Globus pallidus (tissue), 1 donor: ENCODE measurements at places on chromosomes 13 and 19.

DNA sequence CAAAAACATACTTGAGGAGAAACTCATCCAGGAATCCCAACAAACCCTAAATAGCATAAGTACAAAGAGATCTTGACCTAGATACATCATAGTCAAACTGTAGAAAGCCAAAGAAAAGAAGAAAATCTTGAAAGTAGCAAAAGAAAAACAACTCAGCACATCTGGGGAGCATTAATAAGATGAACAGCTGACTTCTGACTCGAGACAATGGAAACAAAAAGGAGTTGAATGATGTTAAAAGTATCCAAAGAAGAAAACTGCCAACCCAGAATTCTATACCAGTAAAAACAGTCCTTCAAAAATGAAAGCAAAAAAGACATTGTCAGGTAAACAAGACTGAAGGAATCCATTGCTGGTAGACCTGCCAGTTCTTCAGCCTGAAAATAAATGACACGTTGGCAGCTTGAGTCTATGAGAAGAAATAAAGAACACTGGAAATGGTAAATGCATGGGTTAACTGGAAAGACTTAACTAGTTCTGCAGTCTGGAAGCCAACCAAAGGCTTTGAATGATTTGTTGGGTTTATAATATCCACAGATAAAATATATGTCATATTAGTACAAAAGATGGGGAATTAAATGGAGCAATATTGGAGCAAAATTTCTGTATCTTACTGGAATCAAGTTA is 46.8 kb downstream of the TSSK6 start:
- no peak for DNase-seq

DNA sequence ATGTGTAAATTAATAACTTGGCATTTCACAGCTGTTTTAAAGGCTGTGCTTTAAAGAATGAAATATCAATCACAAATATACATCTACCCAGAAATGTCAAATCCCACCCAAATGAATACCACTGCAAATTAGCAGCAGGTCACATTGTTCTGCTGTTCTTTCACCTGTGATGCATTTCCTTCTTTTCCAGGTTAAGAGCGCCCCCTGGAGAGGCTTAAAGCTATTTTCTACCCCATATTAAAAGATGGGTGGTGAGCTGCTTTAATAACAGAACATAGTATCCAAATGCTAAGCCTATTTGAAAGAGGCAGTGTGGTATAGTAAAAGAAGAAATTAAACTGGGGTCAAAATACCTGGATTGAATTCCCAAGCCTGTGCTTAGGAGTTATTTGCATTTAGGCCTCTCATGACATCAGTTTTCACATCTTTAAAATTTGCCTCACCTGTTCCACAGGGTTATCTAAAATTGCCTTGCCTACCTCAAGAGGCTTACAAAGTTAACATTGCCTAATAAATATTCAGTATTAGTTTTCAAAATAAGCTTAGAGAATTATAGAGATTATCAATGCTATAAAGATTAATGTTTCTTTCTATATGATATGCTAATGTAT is 396.9 kb upstream of the SLITRK5 start:
- DNase-seq: peak; percentile 5

DNA sequence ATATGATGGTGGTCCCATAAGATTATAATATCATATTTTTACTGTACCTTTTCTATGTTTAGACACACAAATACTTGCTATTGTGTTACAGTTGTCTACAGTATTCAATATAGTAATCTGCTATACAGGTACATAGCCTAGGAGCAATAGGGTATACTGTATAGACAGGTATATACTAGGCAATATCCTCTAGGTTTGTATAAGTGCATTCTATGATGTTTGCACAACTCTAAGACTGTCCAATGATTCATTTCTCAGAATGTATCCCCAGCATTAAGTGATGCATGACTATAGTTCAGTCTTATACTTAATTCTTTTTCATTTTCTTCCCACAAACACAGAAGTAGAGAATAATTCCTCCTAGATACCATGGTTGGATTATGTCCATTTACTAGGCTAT is 383.3 kb downstream of the DACH1 start:
- DNase-seq: no peak

DNA sequence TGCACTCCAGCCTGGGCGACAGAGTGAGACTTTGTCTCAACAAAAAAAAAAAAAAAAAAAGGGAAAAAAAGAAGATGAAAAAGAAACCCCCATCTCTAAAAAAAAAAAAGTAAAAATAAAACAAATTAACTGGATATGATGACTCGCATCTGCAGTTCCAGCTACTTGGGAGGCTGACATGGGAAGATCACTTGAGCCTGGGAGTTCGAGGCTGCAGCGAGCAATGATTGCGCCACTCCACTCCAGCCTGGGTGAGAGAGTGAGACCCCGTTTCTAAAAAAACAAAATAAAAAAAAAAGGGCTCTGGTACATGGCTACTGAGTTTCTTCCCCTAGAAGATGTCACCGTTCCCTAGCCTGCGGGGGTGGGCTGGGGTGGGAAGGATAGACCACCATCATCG is 2.4 kb upstream of the CATSPERG start:
- no peak for DNase-seq

DNA sequence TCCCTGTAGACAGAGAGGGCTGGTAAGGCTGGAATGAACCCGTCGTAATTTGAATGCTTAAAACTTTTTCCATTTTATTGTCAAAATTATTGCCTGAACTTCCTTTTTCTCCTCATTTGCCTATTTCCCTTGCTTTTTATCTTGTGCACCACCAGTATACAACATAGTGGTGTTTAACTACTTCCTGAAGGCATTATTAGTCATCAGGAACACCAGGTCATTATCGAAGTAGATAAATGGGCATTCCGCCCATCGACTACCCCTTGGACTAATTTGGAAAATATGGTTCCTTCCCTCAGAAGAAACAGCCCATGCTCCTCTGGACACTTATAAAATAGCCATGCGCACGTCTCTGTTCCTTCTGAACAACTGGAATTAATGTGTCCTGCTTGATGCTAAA is 232.1 kb downstream of the TM9SF2 start:
- DNase-seq: no peak

DNA sequence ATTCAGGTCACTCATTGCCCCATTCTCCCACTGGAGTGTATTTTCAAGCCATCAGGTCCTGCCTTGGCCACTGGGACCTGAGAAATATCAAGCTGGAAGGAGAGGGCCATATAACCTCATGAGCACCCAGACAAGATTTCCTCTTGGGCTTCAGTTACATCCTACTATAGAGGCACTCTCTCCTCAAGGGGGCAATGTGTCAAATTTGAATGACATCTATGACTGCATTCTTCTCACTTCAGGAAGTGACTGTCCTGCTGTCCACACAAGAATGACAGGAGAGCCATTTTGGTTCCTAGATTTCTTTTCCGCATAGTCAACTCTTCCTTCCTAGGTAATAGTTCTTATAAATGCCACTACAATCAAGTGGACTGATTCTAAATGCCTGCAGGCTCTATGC is 416.2 kb downstream of the DIAPH3 start:
- no peak for DNase-seq

DNA sequence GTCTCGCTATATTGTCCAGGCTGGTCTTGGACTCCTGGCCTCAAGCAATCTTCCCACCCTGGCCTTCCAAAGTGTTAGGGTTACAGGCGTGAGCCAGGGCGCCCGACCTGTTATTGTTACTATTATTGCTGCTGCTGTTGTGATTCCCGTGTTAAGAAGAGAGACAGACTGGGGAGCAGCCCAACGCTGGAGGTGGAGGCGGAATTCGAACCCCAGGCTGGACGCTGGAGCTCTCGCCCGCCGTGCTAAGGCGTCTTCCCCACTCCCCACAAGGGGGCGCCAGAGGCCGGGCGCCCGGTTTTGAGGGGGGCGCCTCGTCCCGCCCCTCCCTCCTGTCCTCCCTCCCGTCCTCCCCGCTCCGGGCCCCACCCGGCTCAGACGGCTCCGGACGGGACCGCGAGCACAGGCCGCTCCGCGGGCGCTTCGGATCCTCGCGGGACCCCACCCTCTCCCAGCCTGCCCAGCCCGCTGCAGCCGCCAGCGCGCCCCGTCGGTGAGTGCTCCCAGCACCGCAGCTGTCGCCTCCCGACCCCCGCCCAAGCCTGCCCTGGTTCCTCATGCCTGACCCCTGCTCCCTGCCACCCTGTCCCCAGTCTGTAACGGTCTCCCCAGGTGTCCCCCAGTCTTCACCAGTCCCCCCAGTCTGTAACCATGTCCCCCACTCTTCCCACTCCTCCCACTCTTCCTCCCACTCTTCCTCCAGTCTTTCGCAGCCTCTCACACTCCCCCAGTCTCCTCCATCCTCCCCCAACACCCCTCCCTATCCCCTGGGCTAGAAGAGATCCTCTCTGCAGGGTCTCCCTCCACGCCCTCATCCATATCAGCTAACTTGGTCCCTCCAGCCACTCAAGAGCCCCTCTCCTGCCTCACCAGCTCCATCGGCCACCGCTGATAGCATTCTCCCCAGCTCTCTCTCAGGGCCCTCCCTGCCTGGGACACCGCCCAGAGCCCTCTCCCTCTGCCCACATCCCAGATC is at the start of gene EHD2:
Gene EHD2 (plus strand): TSS at position 377 of the 976 bp plus-strand sequence. CDS start 3,191 bp downstream, outside the sequence.
- no peak for DNase-seq

- DNase-seq: no peak
Observed at GRCh38 chr13:38902551-38902950, 88.1 kb downstream of the STOML3 start.

DNA sequence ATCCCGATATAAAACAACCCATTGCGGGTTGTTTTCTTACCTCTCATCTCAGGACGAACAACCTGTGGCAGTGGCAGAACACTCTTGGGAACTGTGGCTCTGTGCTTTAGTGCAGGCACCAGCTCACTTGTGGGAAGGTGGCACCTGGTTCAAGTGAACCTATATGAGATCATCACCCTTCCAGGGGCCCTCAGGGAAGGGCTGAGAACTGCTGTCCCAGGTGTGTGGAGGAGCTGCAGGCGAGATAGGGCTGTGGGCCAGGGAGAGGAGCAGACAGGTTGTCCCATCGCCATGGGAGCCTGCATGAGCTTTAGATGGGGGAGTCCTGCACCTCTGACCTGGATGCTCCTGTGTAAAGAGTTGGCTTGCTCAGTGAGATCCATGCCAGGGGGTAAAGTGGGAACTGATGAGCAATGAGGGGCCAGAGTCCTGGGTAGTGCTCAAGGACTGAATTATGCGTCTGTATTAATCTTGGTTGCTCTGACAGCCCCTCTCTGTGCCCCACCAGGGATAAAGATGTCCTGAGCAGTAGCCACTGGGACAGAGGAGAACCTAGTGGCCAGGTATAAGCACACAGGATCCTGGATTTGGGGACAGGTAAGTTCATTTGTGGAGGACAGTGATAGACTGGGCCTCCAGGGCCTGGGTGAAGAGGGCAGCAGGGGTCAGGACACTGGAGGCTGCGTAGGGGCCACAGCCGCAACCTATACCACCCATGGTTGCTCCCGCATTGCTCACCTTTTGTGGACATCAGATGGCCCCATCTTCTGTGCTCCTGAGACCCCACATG is 8.7 kb downstream of the CEACAM4 start:
- no peak for DNase-seq

DNA sequence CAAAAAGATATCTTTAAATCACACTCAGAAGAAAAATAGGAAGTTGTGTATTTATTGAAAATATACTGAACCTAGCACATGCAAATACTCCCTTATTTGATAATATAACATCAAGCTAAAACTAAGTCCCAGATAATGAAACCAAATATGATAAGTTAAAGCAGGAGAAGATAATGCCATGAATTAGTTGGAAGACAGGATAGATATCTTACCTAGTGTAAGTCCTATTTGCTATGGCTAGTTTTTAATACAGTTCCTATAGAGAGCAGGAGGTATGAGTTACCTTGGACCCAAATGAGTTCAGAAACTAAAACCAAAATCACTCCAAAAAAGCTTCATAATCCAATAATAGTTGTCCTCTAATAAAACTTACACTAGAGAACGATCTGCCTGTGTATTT is 1407.1 kb upstream of the MIR17HG start:
- no peak for DNase-seq

- DNase-seq: peak; percentile 19
Observed at GRCh38 chr13:97574926-97575325, 141.0 kb downstream of the RAP2A start.

GRCh38 chr19:39139305-39139874 is 13.8 kb downstream of the PAK4 start:
- no peak for DNase-seq
